ENCODE measurements at places on chromosomes 4 and X.

DNA sequence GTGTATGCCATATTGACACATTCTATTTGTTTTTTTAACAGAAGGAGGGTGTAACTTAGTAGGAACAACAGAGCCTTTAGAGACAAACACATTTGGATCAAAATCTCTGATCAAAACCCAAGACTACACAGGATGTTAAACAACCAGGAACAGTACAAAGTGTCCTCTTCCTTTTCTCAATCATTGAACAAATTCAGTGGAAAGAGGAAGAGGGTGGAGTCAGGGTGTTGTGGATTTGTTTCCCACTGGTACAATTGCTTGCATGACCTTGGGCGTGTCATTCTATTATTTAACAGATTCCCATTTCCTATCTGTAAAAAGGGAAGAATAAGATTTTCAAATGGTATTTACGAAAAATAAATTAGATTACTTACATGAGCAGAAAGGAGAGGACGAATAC is 1162.8 kb upstream of the PRKX start:
- no peak for DNase-seq

GRCh38 chr4:154731756-154732155 is 12.0 kb upstream of the LRAT start:
- DNase-seq, result no peak

DNA sequence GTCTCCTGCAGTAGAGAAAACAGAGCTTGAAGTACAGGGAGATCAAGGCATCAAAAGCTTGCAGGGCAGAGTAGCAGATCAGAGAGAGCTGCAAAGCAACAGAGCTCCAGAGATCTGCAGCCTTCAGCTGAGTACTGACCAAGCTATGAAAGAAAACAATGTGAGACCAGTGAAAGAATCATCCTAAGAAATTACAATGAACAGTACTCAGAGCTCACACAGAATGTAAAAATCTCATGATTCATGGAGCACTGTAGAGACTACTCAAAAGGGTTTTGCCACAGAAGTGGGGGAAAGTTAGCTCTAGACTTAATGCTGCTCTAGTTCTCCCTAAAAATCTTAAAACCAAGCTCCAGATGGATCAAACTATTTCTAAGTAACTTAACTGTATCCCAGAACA is 80.0 kb upstream of the MAB21L2 start:
- no peak for DNase-seq

- no peak for DNase-seq
These were observed 337.4 kb upstream of the SFRP2 start for GRCh38 chr4:154126276-154126675.

GRCh38 chrX:139554991-139555675 is 24.6 kb downstream of the F9 start:
- no peak for DNase-seq
